ENCODE measurements at places on chromosomes 1 and 21. TPM values are rescaled to one million over a fixed set of nuclear protein-coding genes. Genes with fewer than 3 reads are reported as not detected.

ERVH48-1 gene
- total RNA-seq: 0.09 TPM

DNA sequence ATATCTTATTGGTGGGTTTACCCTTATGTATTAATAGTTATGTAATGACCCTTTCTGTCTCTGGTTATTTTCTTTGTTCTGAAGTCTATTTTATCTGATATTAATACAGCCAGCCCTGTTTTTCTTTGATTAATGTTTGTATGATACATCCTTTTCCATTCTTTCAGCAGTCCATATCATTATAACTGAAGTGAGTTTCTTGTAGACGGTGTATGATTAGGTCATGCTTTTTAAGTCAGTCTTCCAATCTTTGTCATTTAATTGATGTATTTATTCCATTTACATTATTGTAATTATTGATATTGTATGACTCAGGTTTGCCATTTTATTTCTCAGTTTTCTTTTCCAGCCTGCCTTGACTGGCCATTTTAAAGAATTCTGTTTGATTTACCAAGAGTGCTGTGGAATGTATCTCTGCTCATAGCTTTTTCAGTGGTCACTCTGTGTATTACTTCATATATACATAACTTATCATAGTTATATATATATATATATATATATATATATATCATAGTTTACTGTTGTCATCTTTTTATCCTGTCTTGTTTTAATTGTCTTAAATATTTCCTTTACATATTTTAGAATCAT, 10.5 kb downstream of the RAB4A start:
- no peaks in the 10 kb centered on the region for H3K27me3 ChIP-seq
- H3K36me3 ChIP-seq: no peaks in the 10 kb centered on the region
- no peak for DNase-seq

DNA sequence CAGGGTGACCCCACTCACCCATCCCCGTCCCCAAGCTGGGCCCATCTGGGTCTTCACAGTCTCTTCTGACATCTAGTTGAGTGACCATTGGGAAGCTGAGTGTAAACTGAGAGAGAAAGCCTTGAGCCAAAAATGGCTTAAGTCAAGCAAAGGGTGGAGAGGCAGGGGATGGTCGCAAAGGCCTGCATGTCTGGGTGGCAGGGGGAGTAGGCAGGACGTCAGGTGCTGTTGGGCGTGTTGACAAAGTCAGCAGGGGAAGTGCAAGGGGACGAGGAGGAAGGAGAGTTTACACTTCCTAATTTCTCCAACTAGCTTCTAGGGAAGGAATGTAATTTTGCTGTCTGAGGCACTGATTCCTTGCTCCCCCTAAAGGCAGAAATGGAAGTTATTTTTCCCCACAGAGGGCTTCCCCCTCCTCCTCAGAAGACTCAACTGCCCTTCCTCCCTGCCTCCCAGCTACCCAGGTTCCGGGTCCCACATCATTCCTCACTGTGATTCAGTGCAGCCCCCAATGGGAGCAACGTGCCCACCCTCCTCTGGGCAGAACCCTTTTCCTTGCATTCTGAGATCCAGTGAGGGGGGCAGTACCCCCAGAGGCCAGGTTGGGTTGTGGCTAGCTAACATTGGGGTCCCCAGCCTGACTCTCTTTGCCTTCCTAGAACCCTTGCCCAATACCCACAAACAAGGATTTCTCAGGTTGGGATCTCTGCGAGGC, 1.2 kb upstream of the ADORA1 start:
- peaks cover 5% of the 10 kb centered on the region for H3K27me3 ChIP-seq
- H3K36me3 ChIP-seq: no peaks in the 10 kb centered on the region
- no peak overlapping the region for H3K4me3 ChIP-seq

GRCh38 chr1:85460555-85461088, 4.3 kb downstream of the DDAH1 start:
- H3K36me3 ChIP-seq: no peaks in the 10 kb centered on the region
- H3K27me3 ChIP-seq: no peaks in the 10 kb centered on the region
- H3K4me3 ChIP-seq: no peak overlapping the region

- no peaks in the 10 kb centered on the region for H3K4me1 ChIP-seq
- no peak for DNase-seq
These were observed 117.5 kb upstream of the HOOK1 start for GRCh38 chr1:59697150-59697800.

All from right lobe of liver (tissue), 6 donors.